Left kidney (tissue), 8 donors: ENCODE measurements at places on chromosomes 2 and 18. TPM values are rescaled to one million over a fixed set of nuclear protein-coding genes. Genes with fewer than 3 reads are reported as not detected.

Gene LYG2
- 1.0 TPM for polyA plus RNA-seq

Gene KCNE4
- polyA plus RNA-seq, result 16.9 TPM

Gene SERPINB4
- not detected for polyA plus RNA-seq

Gene ASTL
- polyA plus RNA-seq, result 0.18 TPM
